ENCODE measurements at places on chromosomes 1 and 21.

DNA sequence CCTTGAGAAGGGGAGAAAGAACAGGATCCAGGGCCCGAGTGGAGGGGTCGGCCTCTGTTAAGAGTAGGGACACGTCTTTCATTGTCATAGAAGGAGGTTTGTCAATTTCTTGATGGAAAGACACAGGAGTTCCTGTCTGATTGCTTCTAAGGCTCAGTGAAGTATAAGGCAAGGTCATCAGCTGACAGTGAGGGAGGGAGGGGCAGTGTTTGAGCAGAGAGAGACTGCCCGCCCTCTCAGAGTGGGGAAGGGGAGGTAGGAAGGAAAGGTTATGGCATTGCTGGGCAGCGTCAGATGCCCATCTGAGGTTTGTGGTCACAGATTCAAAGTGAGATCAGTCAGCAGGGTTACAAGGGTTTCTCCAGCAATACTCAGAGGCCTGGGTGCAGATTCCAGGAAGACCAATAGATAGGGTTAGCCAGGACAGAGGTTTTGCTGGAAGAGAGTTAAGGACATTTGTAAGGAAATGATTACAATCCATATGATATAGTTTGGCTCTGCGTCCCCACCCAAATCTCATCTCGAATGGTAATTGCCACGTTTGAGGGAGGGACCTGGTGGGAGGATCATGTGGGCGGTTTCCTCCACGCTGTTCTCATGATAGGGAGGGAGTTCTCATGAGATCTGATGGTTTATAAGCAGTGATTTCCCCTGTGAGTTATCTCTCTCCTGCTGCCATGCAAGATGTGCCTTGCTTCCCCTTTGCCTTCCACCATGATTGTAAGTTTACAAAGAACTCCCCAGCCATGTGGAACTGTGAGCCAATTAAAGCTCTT lies 127.2 kb upstream of the GJB5 start:
- no peak for DNase-seq

- DNase-seq = no peak
Measured at GRCh38 chr1:157181790-157182189, 43.6 kb upstream of the ETV3 start.

DNA sequence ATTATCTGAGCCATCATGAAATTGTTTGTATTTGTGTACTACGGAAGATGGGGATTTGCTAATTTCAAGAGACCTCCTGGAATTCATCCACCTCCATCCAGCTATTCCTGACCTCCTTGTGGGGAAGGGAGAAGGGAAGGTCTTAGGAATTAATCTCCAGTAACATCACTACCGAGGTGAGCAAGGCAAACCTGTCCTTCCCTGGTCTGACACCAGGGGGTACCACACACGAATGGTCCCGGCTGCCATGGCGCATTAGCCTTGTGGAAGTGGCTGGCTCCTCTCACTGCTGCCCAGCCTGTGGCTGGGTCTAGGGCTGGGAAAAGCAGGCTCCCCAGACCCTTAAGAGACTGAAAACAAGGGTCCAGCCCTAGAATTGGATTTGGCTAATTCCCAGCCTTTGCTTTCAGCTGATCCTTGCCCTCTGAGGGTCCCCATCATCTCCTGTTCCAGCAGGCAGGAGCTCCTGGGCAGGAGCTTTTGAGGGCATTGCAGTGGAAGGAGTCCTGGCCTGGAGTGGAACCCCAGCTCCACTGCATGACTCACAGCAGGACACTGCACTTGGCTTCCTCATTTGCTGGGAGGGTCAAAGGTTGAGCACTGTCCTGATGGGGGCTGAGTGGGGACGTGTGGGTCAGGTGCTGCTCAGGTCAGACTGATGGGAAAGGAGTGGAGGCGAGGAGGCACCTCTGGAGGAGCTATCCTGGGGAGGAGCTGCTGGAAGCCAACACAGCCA lies 34.8 kb downstream of the RIMS3 start:
- DNase-seq = no peak

GRCh38 chr1:89005286-89006151 lies 13.1 kb upstream of the KYAT3 start:
- DNase-seq = no peak

GRCh38 chr1:199684686-199685273 lies 342.7 kb upstream of the NR5A2 start:
- DNase-seq = peak; percentile 1

DNA sequence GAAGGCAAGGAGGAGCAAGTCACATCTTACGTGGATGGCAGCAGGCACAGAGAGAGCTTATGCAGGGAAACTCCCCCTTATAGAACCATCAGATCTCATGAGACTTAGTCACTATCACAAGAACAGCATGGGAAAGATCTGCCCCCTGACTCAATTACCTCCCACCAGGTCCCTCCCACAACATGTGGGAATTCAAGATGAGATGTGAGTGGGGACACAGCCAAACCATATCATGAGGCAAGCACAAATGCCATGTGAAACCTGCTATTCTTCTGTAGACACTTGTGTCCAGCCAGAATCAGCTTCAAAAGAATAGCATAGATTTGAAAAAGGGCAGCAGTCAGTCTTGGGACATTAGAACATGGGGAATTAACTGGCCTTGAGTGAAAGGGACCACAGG lies 32.2 kb upstream of the UBE2U start:
- no peak for DNase-seq

DNA sequence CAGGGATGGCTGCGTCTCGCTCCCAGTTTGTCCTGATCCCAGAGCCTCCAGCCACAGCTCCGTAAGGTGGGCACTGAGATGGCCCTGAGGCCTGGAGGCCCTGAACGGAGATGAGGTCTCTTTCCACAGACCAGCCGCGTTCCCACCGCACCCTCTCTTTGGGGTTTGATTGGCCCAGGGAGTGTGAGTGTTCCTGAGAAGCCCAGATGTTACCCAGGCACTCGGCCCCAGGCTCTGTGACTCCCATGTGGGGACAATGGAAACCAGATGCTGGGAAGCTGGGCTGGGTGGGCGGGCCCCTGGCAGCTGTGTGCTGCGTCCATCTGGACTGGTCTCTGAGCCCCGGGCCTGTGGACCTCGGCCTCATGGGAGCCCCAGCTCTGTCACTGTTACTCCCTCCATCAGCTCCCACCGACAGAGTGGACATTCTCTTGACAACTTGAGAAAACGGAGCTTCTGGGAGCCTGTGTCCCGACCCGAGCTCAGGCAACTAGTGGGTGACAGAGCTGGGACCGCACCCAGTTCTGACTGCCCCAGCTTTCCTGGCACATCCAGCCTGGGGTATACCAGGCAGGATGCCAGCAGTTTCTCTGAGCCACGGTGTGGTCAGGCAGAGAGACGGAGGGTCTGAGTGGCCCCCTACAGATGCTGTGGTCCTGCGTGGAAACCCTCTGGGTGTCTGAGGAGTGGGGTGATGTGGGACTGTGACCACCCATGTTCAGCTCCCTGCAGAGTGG lies 9.8 kb upstream of the COL6A1 start:
- DNase-seq = no peak

DNA sequence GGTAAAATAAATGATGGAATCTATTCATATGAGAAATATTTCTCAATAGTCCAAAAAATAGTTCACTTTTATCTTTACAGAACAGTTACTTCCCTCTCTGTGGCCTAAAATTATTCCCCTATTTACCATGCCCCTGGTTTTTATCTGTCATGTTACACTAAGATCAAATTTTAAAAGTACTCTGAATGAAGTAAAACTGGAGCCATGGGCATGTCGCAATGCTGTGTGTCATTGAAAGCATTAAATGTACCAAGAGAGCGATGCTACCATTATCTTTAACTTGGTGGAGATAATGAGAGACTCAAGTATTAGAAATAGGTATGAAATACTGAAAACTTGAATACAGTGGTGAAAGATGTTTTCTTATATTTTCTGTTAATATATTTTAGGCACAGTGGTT lies 146.2 kb downstream of the KCNT2 start:
- DNase-seq = no peak

DNA sequence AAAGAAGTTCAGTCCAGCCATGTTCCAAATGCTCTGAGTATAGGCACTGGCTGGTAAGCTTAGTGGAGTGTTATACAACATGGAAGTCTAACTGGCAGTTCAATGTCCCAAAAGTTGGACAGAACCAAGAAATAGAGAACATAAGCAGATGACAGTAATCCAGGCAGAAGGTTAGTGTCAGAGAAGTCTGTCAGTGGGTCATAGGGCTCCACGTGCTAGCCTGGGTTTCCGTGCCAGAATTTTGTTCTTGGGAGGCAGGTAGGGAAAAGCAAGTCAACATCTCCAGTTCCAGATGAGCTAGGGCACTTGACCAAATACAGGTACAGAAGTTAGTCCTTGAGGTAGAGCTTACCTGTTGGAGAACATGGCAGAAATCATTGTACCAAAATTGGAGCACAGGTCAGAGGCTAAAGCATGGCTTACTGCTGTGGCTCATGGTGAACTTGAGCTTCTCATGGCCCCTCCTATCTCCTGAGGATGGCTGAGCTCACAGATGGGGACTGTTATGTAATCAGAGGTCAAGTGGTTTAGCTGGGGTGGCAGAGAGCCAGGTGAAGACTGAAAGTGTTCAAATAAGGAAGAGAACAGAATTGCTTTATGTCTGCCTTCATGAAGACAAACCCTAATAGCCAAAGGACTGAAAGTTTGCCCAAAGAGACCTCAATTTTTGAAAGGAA lies 170.8 kb downstream of the NFIA start:
- DNase-seq = no peak

- no peak for DNase-seq
Measured at GRCh38 chr1:170041423-170042192, 32.9 kb downstream of the KIFAP3 start.

- no peak for DNase-seq
Measured at GRCh38 chr1:154944401-154945159, 8.1 kb upstream of the PMVK start.

GRCh38 chr1:180631194-180631765 lies 542 bp upstream of the XPR1 start:
- DNase-seq = no peak

DNA sequence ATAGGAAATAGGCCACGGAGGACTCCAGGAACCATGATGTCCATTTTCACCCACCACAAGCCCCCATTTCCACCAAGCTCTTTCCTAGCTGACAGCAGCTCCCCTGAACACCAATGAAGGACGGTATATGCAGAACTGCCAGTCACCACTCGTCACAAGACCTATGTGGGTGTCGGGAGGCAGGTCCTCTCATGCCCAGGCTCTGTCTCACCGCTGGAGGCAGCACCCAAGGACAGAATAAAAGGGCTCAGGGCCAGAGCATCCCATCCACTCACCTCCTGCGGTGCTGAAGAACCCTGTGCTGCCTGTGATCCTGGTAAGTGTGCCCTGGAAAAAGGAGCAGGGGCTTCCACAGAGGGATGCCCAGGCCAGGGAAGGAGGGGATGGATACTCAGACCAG lies at the start of gene LCE1F:
Gene LCE1F, plus strand, starts transcription at position 266 of the 400 bp plus-strand sequence. CDS start 1,232 bp downstream, outside the sequence.
- no peak for DNase-seq

GRCh38 chr1:41936107-41936506 lies 17.4 kb upstream of the HIVEP3 start:
- no peak for DNase-seq

DNA sequence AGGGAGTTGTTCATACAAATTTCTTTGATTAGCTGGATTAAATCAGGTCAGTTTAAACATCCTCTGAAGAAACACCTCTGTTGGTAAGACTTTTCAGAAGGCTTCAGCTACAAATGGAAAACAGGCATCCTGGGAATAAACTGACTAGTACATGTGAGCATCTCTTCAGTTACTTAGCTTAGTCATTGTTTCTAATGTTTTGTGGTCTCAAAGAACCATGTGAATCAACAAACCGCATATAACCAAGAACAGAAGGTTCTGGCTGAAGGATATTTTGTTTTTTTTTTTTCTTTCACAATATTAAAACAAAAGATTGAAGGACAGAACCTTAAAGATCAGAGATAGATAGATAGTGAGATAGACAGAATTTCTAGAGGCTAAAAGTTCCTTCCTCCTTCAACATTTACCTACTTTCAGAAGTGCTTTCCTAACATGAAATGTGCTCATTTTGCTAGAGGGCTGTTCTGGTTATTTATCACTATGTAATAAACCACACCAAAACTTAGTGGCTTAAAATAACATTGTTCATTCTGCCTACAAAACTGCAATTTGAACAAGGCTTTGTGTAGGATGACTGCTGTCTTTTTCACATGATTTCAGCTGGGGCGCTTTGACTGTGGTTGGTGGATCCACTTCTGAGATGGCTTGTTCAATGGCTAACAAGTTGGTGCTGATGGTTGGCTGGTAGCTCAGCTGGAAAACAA lies 119.8 kb upstream of the PTGFR start:
- no peak for DNase-seq

GRCh38 chr1:184253921-184254320 lies 132.9 kb upstream of the C1orf21 start:
- no peak for DNase-seq

GRCh38 chr1:8651236-8651890 lies 166.1 kb downstream of the RERE start:
- no peak for DNase-seq

GRCh38 chr1:155168456-155169210 lies 4.5 kb downstream of the KRTCAP2 start:
- no peak for DNase-seq

DNA sequence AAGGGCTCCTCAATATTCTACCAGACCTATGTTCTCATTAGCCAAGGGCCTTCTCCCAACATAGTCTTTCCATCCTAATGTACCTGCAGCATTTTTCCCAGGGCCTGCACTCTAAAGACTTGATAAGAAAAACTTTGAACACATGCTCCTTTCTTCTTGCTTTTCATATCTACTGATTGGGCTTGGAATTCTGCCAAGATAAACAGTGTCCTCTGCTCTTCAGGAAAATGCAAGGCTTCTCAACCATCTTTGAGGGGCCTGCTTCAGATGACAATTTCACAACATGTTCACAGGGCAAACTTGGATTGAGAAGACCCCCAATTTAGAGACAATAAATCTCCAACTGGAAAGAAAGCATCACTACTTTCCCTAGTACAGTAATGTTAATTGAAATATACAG lies 25.8 kb upstream of the PPT1 start:
- DNase-seq = no peak

DNA sequence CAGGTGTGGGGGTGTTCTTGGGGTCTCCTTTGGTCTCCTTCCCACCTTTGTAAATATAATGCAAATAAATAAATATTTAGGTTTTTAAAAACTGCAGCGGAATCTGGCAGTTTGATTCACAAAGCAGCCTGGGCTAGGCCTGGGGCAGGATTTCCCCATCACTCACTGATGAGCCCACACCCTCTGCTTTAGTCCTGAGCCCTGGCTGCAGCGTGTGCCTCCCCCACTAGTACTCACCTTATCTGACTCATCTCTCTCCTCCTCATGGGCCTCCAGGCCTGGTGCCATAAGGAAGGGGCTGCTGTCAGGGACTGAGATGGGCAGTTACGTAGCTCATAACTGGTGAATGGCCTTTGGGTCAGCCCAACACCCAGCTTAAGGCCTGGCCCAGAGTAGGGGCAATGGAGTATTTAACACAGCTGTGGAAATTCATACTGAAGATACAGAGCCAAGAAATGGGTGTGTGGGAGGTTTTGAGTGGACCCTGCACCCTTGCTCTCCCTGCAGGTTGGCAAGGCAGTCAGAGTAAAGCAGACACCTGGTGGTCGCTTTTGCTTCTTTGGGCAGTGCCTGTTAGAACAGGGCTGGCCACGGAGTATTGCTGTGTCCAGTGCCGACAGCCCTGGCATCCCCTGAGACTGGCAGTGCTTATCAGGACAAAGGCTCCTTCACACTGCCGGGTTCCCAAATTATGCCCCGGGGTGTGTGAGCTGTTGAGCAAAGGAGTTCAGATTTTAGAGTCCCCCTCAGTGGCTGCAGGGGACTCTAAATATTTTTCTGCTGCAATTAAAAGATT lies 39.7 kb downstream of the AZIN2 start:
- DNase-seq = no peak

Data from stimulated activated naive CD4-positive, alpha-beta T cell treated with Interleukin-2 at 50 U/mL for 16 hours (primary cell).